ENCODE measurements at places on chromosomes 7 and 10.

GRCh38 chr10:101609481-101609880, 21.4 kb downstream of the DPCD start:
- no peak for DNase-seq

- DNase-seq, result peak; percentile 77
Observed at GRCh38 chr10:92688927-92689662, 660 bp upstream of the HHEX start.

- peak; percentile 82 for DNase-seq
Observed at GRCh38 chr7:23277359-23277989, 21.7 kb upstream of the MALSU1 start.

GRCh38 chr7:102045681-102046372, 228.4 kb downstream of the CUX1 start:
- no peak for DNase-seq

DNA sequence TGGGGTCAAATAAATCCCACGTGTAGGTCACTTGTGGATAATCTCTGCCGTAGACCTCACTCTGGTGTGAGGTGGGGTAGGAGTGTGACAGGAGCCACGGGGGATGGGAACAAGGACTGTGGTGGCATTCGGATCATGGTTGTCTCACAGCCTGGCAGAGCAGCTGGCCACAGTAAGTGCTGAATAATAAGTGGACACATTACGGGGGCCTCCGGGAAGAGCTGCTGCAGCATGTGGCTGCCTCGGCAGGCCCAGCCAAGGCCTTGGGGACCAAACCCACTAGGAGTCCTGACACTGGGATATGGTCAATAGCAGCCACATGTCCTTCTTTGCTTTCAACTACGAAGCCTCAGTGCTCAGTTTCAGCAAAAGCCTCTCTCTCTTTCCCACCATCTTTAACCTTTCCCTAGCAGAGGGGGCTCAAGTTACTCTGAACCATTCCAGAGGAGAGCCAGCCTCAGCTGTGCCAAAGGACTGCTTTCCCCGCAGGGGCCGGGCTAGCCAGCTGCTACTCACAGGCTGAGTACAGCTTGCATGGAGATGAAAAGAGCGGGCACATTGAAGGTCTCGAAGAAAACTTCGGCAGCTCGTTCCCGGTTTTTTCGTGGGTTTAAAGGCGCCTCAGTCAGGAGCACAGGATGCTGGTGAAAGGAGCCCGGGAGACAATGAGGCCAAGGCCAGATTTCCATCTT, 17.3 kb downstream of the ACTR1A start:
- no peak for DNase-seq

- DNase-seq, result no peak
Observed at GRCh38 chr7:136976504-136977251, 108.2 kb downstream of the CHRM2 start.

GRCh38 chr7:100154651-100155491, 3.7 kb downstream of the TRAPPC14 start:
- no peak for DNase-seq

- DNase-seq, result no peak
Observed at GRCh38 chr10:16674147-16674703, 143.0 kb downstream of the RSU1 start.

DNA sequence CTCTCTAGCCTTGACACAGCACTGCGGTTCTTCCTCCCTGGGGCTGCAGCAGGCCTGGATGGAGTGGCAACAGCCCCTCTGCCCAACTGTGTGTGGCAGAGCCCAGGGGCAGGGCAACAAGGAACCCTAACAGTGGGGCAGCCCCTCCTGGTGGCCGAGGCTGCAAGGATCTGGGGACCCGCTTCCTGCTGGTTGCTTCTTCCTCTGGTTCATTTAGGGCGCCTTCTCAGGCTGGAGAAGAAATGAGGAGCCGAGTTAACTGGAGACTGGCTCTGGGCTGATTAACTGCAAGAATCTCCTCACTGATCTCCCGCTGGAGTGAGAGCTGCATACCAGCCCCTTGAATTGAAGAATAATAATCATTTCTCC, 80.1 kb upstream of the EMX2 start:
- DNase-seq, result peak; percentile 8

GRCh38 chr10:86288695-86289576, 77.7 kb downstream of the GRID1 start:
- DNase-seq, result no peak

DNA sequence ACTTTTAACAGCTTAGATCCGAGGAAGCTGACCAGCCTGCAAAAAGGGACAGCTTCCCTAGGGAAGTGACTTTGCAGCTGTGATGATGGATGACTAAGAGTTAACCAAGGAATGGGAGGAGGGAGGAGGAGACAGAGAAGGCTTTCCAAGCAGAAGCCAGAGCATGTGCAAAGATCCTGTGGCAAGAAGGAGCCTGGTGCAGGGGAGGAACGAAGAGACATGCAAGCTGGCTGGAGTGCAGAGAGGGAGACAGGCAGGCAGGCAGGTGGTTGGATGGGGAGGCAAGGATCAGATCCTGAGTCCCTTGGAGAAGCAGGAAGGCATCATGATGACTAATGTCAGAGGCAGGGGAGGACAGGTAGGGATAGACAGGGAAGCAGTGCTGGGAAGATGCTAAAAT, 148.8 kb downstream of the PFKFB3 start:
- no peak for DNase-seq

DNA sequence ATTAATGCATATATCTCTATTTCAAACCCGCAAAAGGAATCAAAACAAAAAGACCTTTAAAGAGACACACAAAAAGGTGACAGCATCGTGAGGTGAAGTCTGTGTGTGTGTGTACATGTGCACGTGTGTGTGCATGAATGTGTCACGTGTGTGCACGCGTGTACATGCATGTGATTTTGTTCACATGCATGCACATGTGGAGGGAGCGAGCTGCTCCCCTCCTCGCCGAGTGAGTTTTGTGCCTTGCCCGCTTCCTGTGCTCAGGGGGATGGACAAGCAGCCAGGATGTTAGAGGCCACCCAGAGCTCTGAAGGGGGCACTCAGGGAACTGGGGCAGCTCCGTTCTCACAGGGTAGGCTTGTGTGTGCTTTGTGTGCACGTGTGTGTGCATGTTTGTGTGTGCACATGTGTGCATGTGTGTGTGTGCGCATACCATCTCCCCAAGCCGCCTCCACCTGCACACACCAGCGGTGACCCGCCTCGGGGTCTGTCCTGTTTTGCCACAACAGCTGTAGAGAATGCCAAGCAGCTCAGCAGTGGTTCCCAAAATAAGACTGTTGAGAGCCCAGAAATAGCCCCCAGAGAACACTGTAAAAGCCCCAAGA, 191.2 kb downstream of the PTPRN2 start:
- no peak for DNase-seq

DNA sequence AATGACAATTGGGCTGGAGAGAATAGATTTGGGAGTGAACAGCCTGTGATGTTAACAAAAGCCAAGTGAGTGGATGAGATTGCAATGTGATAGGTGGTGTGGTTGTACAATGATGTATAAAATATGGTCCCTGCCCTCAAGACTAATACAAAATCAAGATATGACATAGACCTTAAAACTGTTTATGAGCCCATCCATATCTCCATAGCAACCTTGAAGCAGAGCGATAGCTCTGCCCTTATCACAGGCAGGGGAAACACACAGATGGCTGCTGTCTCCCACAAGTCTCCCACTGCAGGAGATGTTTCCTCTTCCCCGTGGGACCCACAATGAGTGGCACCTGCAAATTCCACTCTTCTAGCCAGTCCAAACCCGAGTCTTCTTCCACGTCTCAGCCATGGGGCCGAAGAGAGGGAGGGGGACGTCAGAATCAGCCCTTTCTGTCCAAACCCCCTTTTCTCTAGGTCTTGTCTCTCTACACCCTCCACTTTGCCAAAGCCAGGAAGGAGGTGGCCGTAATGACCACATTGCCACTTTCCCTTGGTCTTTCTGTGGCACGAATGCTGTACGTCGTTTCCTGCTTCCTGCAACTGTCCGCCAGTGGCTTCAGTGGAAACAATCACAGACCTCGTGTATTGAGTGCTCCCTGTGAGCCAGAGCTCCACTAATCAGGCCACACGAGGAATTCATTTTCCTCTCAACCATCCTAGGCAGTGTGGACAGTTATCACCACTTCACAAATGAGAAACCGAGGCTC, 7.5 kb upstream of the TBXAS1 start:
- DNase-seq, result peak; percentile 45

- DNase-seq, result no peak
Observed at GRCh38 chr10:70286616-70287015, 2.8 kb upstream of the NPFFR1 start.

DNA sequence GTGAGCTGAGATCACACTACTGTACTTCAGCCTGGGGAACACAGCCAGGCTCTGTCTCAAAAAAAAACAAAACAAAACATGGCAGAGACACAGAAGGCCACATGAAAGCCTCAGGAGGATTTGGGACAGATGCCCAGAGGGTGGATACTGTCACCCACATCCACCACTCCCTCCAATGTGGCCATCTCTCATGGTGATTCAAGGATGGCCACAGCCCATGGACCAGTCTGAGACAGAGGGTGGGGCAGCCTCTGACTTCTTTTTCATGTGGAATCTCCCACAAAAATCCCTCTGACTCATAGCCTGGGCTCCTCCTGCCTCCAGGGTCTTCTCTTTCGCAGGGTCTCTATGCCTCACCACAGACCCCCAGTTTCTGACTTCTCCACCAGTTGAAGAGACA, 59.0 kb upstream of the GTF2I start:
- no peak for DNase-seq
